ENCODE measurements at places on chromosomes 7 and 10.

DNA sequence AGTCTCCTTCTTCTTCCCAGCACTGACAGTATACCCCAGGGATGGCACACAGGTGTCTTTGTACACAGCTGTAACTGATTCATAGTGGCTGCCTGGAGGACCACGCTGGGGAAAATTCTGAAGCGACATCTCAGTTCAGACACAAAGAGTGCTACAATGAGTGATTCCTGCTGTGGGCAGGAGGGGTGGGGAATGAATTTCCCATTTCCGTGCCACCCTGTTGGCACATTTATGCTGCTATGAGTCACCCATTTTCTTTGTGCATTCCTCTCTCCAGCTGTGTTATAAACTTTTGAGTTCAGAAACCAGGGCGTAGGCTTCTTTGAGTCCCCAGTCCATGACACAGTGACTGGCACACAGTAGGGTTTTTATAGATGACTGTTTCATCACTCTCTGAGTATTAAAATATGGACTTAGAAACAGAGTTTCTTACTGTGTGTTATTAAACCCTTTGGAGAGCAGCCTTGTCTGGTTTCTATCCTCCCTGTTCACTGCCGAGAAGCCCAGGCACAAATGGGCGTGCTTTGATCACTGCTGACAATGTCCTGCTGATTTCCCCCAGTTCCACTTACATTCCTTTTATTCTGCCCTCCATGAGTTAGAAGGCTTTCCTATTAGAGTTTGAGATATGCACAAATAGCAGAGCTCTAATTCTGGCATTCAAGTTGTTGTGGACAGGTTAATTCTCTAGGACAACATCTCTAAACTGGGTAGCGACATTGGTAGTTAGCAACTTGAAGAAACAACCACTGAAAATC is 24.0 kb upstream of the NPS start:
- DNase-seq: no peak

GRCh38 chr10:23395017-23395416 is 43.9 kb upstream of the OTUD1 start:
- DNase-seq: no peak

DNA sequence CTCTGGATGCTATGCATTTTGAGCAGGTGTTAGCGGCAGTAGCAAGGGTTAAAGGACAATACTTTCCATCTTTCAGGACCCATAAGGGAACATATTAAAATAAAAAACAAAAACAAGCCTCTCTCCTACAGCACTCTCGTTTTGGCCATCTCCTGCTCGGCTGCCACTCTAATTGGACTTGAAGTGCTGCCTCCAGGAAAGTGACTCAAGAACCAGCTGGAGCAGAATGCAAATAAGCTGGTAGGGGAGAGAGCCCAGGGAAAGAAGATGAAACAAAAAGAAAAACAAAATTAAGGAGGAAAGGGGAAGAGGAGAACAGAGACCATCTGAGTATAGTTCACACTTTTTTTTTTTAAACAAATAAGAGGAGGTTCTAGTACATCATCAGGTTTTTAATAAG is 65.6 kb downstream of the HBP1 start:
- DNase-seq: no peak

DNA sequence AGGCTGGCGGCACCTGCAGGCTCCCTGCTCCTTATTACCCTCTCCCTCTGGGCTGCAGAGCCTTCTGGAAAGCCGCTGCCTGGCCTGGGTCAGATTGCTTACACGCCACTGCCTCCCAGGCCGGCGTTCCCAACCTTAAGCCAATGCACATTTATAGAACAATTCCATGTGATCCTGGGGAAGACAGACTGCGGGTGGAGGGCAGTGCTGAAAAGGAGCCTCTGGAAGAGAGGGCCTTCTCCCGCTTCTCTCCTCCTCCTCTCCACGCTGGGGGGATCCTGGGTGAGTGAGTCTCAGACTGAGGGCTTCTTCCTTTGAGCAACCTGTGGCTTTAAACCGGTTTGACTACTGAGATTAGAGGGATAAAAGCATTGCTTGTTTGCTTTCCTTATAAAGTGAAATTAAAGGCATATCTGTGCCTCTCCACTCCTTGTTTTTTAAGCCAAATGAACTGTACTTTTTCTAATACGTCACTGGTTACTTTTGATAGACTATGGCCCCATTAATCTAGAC is 5.5 kb downstream of the TACC2 start:
- no peak for DNase-seq

- DNase-seq: no peak
These were observed 43.8 kb downstream of the CDHR3 start for GRCh38 chr7:106006906-106007305.

DNA sequence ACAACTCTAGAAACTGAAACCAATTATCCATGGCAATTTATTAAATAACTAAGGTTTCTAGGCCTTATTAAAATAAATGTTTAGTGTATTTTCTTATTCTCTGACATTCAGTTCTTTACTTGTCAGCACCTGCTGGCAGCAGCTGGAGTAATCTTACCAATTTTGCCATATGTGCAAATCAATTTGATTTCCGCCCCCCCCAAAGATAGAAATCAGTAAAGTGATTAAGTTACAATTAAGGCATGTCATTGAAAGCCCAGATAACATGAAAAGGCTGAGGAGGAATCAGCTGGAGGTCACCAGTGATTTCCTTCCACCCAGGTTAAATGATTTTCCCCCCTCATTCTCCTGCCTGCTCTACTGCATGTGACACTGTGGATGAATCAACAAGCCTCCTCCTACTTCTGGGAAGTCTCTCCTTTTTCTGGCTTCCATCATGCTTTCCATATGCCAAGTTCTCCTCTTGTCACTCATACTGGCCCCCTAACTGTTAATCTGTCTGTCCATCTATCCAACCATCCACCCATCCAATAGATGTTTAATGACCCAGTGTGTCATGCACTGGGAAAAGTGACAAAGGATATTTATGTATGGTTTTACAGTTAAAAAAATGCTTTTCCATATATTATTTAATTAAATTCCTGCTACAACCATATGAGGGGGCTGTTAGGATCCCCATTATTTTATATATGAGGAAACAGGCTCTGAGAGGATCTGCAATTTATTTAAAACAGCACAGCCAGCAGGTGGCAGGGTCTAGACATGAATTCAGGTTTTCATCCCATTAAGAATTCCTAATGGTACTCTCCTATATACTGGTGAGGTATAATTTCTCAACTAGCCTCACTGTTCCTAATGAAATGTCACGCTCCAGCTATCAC is 116.5 kb downstream of the ATXN7L1 start:
- no peak for DNase-seq

- no peak for DNase-seq
These were observed 19.9 kb downstream of the CALD1 start for GRCh38 chr7:134799377-134799776.

DNA sequence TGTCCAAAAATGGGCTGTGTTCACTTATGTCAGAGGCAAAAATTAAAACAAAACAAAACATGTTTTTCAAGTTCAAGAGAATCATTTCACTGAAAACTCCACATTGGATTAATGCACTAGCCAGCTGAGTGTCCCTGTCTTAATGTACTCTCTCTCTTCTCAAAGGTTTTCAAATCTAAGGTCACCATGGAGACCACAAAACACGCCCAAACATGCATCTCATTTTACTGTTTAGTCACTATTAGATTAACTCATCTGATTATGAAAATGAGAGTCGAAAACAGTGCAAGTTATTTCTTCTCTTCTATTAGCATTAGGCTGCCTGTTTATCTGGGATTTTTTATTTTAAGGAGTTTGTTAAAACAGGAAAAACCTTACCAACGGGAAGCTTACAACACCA is 70.8 kb upstream of the ASAH2 start:
- DNase-seq: no peak

DNA sequence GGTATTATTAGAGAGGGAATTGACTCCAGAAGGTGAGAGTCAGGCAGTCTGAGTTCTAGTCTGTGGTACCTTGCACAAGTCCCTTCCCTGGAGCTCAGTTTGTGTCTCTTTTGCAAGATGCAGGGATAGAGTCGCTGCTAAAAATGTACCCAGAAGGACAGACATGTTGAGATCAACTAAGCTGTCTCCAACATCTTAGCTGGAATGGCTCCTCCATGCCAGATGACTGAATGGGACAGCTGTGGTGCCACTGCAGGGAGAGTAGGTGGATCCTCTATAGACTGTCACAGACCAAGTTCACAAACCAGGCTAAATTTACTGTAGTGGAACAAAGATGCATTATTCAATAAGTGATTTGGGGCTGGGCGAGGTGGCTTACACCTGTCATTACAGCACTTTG is 120.1 kb downstream of the NEURL1 start:
- DNase-seq: no peak

GRCh38 chr10:84160663-84161362 is 12.8 kb upstream of the GPR15LG start:
- DNase-seq: no peak

GRCh38 chr10:4136121-4136520 is 351.1 kb upstream of the KLF6 start:
- DNase-seq: no peak

DNA sequence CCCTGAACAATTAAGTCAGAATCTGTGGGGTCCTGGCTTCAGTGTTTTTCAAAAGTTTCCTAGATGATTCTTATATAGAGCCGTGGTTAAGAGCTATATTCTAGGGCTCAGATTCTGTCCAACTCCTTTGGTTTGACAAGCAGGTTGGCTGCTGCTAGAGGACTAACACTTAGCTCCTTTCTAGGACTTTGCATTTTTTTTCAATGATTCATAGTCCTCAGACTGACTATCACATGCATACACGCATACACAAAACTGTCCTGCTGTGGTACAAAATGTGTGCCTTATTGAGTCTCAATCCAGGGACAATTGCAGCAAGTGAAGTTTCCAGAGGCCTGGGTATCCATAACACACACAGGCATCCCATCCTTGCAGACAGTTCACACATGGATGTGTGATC is 392.0 kb downstream of the NRG3 start:
- no peak for DNase-seq

DNA sequence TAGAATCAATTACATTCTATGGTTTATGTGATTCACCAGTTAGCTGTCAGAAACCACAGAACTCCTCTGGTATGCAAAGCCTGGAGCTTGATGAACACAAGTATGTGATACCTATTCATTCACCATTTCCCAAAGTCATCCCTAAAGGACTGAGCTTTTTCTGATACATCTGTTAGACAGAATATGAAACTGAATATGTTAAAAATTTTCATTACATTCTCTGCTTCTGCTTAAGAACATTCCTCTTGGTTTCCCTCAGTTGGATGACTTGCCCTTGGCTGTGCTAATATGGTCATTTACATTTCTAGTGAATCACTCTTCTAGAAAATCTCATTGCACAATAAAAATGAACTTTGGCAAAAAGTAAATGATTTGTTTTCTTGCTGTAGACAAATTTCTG is 10.8 kb upstream of the PON1 start:
- no peak for DNase-seq

DNA sequence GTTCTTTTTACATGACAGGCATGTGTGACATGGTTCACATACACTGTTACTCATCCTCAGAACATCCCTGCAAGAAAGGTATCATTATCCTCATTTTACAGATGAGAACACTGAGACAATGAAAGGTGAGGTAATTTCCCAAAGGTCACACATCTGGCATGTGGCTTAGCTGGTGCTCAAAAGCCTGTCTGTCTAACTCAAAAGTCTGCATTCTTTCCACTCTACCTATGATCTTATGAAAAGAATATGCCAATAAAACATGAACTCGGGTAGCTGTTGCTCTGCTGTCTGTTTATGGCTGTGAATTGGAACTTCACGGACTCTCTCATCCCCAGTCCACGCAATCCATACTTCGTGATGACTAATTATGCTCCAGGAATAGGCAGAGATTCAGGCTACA is 79.0 kb upstream of the ODAD2 start:
- no peak for DNase-seq

DNA sequence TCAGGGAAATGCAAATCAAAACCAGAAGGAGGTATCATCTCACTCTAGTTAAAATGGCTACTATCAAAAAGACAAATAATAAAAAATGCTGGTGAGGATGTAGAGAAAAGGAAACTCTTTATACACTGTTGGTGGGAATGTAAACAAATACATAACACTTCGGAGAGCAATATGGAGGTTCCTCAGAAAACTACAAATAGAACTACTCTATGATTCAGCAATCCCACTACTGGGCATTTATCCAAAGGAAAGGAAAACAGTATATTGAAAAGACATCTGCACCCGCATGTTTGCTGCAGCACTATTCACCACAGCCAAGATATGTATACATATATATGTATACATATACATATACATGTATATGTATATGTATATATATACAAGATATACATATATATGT is 94.2 kb downstream of the C10orf90 start:
- no peak for DNase-seq

DNA sequence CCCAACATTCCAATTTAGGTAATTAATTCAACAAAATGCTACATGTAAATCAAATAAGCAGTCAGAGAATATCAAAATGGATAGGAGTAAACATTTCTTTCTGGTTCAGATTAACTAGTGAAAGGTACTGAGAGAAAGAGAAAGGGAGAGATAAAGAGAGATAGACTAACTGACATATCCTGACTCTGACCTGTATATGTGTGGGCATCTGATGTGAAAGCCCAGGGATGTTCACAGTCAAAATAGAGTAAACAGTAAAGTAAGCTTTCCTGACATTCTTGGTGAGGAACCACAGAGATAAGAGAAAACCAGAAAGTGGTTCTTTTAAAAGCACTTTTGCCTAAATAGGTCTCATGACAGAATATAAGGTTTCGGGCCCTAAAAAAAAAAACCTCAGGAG is 37.5 kb upstream of the ANK3 start:
- no peak for DNase-seq

GRCh38 chr10:121131426-121132265 is 280.5 kb downstream of the WDR11 start:
- DNase-seq: no peak

- DNase-seq: no peak
These were observed 649.1 kb downstream of the INHBA start for GRCh38 chr7:41053820-41054219.
